ENCODE measurements at places on chromosomes 6 and 20.

- no peak for DNase-seq
Measured at GRCh38 chr20:18662279-18663040, 74.6 kb downstream of the DTD1 start.

DNA sequence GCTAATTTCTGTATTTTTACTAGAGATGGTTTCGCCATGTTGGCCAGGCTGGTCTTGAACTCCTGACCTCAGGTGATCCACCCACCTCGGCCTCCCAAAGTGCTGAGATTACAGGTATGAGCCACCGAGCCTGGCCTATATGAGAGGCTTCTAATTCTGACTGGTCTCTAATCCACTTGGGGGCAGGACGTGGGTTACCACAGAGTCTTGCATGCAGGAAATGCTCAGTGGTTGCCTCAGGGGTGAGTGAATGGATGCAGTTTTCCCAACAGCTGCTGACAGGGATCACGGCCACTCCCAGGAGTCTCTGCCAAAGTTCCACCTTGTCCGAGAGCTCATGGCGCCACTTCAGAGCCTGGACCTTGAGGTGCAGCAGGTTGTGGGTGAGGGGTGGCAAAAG is 6.4 kb upstream of the FANCE start:
- no peak for DNase-seq

DNA sequence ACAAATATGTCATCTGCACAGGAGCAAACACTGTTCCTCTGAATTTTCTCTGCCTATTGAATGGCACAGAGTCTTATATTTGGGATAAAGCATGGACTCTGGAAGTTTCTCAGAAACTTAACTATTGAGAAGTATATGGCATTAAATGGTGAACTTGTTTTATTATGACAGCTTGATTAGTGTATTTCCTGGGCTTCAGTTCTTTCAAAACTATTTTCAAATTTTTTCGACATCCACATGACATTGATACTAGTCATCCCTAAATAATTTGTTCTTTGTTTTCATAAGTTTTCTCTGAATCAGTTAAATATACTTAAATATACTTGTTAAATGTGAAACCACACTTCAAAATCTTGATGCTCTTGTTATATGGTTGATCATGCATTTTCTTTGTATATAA is 144.0 kb upstream of the TSHZ2 start:
- DNase-seq, result no peak

DNA sequence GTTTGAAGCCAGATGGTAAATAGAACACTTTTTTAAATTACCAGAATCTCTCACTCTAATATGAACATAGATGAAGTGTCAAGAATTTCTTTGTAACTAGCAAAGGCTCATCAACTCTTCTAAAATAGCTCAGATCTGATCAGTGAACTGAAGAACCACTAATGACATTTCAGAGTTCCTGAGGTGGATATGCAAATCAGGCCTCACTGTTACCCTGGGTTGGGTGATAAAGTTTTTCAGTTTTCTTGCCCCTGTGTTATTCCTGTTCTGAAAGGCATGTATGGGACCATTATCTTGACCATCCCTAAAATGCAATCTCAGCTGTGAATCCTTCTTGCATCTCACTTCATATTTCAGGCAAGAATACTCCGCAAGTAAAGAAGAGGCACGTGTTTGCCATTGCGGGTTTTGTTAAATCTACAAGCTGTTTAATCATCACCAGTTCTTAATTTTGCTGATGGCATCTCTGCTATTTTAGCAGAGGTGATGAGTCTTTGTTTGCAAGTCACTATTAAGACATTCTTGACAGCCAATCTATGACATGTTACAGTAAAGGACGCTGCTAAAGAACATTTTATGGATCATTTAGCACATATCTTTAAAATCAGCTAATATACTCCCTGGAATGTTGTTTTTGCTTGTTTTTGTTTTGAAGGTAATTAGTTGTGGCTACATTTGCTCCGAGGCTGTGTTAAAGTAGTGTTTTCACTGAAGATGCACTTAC is 47.9 kb downstream of the KHDC1L start:
- no peak for DNase-seq

DNA sequence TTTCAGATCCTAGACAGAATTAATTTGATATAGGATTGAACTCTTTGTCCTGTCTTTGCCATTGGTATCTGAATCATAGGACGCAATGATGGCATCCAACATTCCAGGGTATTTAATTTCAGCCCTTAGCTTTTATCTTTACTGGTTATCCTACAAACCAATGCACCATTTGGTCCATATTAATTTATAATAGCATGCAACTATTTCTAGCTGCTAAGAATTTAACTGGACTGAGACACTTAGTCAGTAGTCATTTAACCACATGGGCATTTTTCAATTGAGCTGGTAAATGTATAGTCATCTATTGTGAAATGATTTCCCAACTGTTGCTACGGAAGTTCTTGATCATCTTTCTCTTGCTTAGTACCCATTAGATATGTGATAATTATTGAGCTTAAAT is 141.1 kb downstream of the CD164 start:
- DNase-seq, result no peak

- no peak for DNase-seq
Measured at GRCh38 chr6:137767911-137768690, 99.0 kb upstream of the TNFAIP3 start.

- DNase-seq, result peak; percentile 27
Measured at GRCh38 chr20:48904566-48905296, 16.8 kb upstream of the ARFGEF2 start.

Measured in NCI-H1105 (cell line).